Vagina (tissue), 2 donors: ENCODE measurements at places on chromosomes 6 and 20.

DNA sequence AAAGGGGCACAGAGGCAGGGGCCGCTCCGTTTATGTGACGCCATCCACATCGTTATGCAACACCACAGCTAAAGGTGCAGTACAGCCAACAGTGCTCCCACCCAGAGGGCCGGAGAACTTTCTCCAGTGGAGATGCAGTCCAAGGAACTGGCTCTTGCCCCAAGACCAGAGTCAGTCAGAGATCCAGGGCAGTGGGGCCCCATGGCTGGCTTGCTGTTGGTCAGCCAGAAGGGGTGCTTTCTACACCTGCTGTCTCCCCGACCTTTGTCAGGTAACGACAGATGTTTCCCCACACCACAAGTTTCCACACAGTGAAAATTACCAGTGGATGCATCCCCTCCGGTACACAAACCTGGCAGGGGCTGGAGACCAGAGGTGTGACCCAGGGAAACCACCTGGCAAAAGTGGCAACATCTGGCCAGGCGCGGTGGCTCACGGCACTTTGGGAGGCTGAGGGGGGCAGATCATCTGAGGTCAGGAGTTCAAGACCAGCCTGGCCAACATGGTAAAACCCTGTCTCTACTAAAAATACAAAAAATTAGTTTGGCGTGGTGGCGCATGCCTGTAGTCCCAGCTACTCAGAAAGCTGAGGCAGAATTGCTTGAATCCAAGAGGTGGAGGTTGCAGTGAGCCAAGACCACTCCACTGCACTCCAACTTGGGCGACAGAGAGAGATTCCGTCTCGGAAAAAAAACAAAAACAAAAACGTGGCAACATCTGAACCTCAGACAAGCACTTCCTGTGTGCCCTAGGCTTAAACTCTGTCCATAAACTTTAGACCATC, 34.9 kb downstream of the UBE2V1 start:
- DNase-seq: no peak

DNA sequence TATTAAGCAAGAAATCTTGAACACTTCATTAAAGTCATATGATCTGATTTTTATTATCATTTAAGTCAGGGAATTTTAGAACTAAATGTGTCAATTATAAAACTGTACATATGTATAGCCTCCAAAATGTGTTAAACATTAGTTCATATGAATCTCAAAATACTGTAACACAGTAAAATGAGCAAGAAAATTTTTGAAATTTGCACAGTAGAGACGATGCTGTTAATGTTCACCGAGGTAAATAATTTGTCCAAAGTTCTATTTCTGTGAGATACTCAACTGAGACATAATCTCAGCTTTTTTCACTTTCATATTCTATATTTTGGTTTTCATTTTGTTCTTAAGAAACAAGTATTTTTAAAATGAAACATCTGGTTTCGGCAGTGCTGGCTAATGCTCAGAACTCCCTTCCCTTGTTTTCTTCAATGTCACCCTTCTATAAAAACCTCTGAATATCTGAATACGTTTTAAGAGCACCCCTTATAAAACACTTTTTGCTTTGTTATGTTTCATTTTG, 353.1 kb downstream of the LAMA2 start:
- DNase-seq: no peak

DNA sequence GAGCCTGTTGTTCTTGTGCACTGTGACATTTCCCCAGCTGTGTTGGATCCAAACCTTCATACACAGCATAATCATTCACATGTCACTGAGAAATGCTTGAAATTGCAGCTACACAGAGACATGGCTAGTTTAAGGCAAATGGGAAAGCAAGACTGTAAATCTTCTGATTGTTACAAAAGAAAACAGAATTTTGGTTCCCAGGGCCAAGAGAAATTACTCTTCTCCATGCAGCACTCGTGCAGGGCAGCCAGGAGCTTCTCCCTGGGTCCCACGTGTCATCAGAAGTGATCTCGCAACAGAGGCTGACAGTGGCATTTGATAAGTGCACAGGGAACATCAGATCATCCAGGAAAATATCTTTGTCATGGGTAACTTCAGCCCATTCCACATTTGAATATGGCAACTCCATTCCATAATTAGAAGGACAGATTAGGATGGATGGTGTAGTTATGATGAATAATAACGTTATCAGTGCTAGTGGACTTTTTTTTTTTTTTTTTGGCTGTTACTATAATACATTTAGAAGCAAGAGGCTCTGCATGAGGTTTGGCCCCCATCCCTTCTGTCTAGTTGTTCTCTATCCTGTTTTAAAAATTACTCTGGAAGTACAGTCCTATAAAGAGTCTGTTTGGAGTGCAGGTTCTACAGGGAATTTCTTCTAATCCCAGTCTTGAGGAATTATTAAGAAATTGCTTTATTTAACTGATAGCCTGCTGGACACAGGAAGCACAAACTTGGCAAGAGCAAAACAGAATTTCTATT, 571.0 kb upstream of the NOX3 start:
- no peak for DNase-seq

GRCh38 chr6:28867086-28867409, 56.7 kb downstream of the TRIM27 start:
- DNase-seq: no peak

DNA sequence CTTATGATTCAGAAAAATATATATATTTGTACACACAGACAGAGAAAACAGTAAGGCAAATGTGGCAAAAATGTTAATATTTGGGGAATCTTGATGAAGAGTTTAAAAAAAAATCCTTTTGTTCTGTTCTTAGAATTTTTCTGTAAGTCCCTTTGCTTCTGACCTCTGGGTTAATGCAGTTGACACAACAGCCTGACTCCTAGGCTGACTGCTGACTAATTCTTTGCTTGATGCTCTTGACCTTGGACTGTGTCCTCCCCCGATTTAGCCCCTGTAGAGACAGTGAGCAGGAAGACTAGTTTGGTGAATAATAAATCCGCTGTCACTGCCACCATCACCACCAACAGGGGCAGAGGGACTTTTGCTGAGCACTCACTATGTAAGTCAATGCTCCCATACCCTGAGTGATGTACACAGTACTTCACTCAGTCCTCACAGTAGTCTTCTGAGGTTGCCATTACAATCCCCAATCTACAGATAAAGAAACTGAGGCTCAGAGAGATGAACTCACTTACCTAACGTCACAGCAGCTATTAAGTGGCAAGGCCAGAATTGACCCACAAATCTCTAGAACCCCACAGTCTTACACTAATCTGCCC, 71.7 kb downstream of the SNX5 start:
- no peak for DNase-seq

DNA sequence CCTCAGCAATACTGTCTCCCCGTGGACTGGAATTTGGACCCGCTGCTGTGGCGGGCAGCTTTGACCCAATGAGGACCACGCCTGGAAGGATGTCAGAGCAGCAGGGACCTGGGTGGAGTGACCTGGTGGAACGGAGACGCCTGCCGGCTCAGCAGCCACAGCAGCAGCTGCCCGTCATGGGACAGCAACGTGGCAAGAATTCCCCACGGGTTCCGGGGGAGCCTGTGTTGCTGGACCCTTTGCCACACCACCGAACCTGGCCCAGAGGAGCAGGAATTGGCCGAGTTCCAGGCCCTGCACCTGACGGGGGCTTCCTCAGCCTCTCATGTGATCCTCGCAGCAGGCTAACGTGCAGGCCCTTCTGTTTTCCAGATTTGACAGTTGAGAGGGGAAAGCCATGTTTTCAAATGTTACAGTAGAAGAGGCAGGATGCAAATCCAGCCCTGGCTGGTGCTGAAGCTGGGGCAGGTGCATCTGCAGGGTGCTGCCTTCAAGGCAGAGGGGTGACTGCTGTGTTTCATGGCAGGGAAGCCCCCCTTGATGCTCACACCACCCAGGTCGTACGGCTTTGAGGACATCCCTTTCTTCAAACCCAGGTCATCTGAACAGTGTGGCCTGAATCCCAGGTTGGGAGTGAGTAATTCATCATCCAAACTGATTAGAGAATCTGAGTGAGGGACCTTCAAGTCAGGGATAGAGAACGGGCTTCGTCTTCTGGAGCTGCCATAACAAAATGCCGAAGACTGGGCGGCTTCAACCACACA, 93.4 kb downstream of the THBS2 start:
- DNase-seq: peak; percentile 77

DNA sequence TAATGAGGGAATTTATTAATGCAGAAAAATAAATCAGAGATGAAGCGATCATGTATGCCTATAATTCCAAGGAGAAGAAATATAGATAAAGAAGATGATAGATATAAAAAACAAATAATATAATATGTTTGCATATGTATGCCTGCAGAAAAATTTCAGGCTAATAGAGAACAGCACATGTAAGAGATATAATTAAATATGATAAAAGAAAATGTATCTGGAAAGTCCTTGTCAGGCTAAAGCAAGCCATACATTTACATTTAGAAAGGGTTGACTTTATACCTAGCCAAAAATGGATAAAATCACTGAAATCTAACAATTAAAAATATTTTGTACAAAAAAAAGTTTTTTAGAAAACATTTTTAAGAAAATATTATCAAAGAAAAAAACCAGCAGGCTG, 454.1 kb downstream of the C6orf118 start:
- no peak for DNase-seq

DNA sequence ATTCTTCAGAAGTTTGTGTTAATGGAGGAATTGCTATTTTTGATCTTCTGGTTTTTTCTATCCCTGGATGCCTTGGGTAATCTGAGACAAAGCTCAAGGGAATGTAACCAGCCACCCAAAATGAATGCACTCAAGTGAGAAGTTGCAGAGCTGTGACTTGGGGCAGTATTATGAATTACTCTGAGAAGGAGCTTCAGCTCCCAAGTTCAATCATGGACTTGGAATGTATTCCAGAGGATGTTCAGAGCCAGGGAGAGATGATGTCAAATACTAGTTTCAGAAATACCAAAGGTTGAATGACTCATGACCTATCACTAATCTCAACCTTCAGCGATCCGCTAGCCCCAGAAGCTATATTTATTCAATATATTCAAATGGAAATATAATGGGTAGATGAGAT, 375.2 kb upstream of the PLCB4 start:
- DNase-seq: no peak

DNA sequence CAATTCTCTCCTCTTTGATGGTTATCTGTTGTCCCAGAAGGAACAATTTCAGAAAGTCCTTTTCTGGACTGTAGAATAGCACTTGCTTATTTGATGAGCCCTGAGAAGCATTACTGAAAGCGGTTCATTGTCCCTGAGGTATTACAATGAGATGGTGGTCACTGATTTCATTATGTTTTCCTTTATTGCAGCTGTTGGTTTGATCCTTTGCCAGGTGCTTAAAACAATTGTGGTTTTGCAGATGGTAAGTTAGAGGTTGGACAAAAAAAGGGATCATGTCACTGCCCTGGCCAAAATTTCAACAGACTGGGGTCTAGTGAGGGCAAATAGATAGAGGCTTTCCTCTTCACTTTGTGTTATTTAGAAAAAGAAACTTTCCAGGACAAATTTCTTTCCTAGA, 61.9 kb downstream of the ESR1 start:
- no peak for DNase-seq
